ENCODE measurements at places on chromosomes 2 and 18.

DNA sequence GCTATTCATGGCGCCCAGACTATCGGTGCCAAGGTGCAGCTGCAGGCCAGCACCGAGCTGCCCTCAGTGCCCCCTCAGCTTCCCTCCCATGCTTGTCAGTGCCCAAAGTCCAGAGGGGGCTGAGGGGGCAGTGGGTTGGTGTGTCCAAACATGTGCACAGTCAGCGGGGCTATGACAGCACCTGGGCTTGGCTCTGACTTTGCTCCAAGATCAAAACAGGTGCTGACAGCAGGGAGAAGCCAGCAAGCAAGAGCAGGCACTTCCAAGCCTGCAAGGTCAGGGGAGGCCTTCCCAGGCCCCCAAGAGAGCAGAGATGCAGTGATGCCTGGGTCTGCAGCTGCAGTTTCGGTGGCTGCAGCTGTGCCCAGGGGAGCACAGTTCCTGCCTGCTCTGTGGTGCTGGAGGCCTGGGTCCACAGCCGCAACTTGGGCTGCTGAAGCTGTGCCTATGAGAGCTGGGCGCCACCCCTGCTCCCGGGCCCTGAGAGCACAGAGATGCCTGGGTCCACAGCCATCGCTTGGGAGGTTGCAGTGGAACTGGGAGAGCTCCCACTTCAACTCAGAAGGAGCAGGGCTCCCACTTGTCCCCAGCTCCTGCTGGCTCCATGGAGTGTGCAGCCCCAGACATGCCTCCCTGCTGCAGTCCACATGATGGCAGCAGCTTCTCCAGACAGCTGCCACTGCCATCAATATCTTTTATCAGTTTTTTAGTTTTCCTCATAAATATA is 775.3 kb upstream of the POU3F3 start:
- DNase-seq: no peak

GRCh38 chr18:77755187-77755586 is 505.5 kb downstream of the GALR1 start:
- DNase-seq: no peak

- DNase-seq: no peak
Observed at GRCh38 chr2:148553332-148553887, 91.1 kb upstream of the EPC2 start.

DNA sequence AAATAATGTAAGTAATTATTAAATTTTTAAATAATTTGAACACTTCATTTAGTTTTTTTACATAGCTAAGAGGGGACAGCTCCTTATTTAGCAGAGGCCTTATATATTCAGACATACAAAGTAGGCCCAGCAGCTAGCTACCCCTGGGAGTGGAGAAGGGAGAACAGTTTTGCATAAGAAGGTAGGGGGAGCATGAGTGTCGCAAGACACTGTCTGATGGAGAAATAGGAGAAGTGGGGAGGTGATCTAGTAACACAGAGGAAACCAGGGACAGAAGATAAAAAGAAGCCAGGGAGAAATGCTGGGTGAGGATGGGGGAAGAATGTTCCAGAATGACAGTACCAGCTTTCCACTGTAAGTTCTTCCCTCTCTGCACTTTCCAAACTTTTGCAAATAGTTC is 16.0 kb upstream of the RGPD4 start:
- no peak for DNase-seq

DNA sequence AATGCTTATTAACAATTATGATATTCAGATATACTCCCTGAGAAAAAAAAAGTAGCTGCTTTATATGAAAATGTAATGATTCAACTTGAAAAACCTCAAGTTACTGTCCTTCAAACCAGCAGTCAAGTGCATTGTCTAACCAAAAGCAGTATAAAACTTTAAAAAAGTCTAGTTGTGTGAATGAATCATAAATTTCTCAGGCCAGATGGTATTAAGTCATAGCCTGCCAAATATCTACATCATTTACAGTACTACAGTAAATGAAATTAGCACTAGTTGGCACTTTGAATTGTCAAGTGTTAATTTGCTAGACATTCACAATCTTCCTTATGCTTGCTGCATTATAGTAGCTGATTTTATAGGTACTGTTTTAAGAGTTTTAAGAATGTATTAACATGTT is 85.9 kb downstream of the CBLN2 start:
- no peak for DNase-seq

DNA sequence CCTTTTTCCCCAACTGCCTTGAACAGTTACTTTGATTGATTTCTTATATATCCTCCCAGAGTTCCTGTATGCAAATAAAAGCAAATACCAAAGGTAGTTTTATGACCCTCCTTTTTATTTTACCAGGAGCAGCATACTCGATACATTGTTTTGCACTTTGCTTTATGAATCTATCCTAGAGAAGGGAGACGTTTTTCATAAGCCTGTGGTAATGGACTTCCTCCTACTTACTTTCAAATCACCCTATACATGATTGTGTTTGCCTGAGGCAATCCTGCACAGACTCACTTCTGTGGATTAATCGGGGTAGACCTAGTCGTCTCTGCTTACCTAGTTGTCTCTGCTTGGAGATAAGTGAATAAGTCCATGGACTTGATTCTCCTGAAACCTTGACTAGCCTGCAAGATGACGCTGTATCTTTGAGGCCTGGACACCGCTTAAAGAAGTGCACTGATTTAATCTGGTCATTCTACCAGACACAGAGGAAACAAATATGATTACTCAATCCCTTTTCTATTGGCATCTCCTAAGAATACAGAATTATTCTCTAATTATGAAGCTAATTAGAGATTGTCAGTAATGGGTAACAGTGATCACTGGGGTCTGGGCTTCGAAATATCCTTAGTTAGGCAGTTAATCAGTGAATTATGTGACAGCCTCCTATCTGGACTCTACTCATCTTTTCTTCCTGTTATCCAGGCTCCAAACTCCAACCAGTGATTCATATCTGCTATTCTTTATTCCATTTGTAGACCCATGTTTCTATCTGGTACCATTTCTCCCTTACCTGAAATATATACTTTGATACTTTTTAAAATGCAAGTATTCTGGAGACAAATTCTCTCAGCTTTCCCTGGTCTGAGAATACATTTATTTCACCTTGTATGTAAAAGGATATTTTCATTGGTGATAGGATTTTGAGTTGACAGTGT is 447.4 kb upstream of the TRIB2 start:
- DNase-seq: no peak

DNA sequence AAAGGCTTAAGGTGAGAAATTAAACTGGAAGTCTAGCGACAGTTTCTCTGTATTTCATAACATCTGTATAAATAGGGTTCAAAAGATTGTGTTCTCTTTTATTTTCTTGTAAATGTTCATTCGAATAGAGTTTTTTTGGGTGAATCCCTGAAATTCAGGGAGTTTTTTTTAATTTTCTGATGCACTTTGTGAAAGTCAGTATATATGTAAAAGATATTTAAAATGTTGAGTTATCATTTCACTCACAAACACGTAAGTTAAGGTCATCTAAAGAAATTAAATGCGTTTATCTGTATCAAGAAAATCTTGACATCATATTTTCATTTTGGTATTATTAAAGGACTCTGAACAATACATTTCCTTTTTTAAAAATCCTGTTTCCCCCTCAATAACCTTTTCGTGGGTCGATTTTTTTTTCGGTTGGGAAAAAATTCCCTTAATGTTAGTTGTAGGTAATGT is 3.4 kb downstream of the SP9 start:
- DNase-seq: no peak

DNA sequence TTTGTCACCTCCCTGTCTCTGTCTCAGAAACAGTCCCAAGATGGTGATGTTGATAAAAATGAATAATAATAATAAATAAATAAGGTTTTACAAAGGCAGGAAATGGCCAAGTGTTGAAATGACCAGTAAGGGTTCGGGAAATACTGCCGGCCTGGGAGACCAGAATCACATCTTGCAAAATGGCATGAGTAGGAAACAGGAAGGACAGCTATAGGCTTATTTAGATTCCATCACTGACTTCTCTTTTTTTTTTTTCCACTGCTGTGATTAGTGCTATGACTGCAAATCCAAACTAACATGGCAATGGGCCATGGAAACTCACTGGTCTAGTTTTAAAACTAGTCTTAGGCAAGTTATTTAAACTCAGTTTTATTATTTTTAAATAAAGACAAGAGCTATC is 60.6 kb downstream of the SCN1A start:
- DNase-seq: no peak

GRCh38 chr2:235232449-235233433 is 261.1 kb upstream of the AGAP1 start:
- no peak for DNase-seq

DNA sequence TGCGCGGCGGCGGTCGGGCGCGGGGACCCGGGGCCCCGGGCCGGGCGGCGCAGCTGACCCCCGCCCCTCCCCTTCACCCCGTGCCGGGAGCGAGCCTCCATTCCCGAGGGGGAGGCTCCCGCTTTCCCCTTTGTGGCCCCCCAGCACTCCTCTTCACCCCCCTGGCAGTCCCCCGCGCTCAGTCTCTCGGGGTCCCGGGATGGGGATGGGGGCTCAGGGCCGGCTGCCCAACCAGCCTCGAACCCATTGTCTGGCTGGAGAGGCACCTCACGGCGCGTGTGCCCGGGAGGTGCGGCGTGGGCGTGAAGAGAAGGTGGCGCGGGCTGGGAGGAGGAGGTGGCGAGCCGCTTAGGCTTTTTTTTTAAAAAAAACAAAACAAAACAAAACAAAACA is 748 bp downstream of the FMNL2 start:
- no peak for DNase-seq

GRCh38 chr18:50104421-50104820 is 90.5 kb downstream of the MYO5B start:
- no peak for DNase-seq

DNA sequence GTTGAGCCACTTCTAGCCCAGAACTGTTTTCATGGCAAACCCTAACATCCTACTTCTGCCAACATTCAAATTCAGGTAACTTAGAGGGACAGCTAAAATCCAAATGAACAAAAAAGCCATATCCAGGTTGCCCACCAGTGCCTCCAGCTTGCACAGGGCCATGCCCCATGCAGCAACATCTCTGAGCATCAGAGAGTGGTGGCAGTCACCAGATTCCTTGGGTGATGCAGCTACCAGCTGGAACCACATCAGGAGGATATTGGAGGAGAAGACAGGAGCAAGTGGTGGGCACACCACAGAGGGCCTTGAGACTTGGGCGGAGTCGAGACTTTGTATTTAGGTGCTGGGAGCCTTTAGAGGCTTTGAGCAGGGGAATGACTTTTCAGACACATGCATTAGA is 50.5 kb downstream of the SDC1 start:
- DNase-seq: no peak

GRCh38 chr2:176115883-176116813 is at the start of gene HOXD10:
HOXD10 (plus strand) TSS chr2:176116778; CDS start chr2:176116834, 56 bp downstream.
- no peak for DNase-seq

DNA sequence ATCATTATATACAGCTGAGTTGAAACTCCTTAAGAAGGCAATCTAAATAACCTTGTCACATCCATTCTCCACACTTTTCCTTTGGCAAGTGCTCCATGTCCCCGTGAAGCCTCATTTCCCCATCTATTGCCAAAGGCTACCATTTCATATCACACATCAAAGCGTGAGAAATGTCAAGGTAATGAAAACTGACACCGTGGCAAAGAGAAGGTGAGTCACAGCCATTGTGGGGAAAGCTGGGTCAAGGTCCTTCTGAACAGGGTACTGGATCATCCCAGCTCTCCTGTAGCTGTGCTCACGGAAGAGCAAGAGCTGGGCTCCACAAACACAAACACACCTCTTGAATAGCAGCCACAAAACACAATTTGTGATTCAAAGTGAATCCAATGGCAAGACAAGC is 58.2 kb upstream of the REG3G start:
- no peak for DNase-seq

DNA sequence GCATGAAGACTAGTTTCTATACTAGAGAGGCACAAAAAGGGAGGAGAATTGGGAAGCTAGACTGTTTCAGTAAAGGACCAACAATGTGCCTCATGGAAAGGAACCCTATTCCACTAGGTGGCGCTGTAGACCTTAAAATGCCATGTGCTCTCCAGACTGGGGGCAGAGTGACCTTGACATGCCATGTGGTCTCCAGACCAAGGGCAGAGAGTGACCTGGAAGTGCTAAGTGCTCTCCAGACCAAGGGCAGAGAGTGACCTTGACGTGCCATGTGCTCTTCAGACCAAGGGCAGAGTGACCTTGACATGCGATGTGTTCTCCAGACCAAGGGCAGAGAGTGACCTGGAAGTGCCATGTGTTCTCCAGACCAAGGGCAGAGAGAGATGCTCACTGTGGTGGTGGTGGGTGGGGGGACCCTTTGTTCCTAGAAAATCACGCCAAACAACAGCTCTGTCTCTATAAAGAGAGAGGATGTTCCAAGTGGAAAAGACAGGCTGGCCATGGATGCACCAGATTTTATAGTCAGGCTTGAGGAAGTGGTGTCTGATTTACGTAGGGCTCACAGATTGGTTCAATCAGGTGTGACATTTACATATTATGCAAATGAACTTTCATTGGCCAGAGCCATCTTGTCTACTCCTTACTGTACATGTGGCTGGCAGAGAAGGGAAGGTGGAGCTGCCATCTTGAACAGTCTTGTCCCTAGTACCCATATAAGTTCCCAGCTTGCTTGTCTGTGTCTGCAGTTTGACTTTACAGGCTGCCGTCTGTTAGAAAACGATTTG is 344.0 kb upstream of the DDX18 start:
- no peak for DNase-seq

DNA sequence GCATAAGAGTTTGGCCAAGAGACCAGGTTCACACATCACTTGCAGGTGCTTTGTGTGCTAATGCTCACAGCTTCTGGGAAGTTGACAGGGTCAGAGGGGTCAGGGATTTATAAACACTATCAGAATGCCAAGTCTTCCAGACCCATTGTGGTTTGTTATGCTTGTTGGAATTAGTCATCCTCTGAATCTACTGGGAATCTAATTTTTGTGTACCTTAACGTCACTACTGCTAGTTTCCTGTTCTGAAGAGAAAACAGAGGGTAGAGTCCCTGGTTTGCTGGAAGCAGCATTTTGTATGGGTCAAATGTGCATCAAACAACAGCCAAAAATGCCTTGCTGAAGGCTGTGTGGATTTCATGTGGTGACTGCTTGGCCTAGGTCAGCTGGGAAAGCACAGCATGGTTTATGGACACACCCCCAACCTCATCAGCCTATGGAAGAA is 33.3 kb downstream of the ANTXR1 start:
- no peak for DNase-seq

DNA sequence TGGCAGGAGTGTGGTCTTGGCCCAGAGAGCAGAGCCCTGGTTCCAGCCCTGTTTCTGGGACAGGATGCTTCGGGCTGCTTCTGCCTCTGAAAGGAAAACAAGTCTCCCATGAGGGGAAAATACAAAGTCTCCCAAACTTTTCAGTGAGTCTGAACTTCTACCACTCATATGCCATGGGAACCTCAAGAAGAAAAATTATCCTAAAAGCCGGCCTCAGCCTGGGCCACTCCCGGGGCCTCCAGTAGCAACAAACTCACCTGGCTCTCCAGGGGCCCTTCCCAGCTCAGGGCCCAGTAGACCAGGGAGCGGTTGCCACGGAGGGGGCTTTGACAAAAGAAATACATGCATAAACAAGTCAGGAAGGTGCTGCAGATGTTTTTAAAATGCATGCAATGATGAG is 289.2 kb upstream of the HDAC4 start:
- DNase-seq: no peak

GRCh38 chr18:58416704-58417683 is 211.9 kb downstream of the ALPK2 start:
- DNase-seq: no peak

- DNase-seq: no peak
Observed at GRCh38 chr2:41924024-41924423, 123.8 kb upstream of the PKDCC start.

GRCh38 chr2:56589835-56590234 is 406.0 kb downstream of the CCDC85A start:
- no peak for DNase-seq
